ENCODE measurements at places on chromosomes 4 and X.
A peak's percentile ranks its signal among the peaks of the same experiment; 100 is the strongest.

GRCh38 chr4:138555584-138555983 lies 313.4 kb upstream of the SLC7A11 start:
- DNase-seq, result no peak

DNA sequence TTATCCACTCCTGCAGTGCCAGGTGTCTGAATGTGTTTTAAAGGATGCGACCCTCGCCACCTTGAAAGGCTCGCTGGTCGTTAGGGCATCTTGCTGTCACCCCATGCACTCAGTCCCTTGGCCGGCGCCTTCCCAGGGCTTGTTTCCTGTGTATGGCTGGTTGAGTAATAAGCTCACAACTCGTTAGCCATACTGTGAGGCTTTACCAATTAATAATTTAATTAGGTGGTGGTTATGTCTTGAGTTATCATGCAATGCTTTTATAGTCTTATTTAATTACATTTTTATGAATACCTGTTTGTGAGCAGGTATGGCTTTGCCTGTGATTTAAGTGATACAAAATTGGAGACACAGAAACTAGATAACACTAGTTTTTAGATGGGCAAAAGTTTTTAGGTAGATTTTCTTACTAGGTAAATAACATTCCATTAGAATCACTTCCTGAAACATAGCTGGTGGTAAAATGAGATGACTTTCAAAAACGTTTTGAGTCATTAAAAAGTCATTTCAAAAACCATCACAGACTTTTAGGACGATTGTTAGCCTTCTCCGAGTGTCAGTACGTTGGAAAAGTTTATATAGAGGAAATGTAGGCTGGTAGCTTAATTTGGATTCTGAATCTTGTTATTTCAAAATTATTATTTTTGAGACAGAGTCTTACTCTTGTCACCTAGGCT lies 18.2 kb downstream of the PTTG2 start:
- peak; percentile 21 for DNase-seq

DNA sequence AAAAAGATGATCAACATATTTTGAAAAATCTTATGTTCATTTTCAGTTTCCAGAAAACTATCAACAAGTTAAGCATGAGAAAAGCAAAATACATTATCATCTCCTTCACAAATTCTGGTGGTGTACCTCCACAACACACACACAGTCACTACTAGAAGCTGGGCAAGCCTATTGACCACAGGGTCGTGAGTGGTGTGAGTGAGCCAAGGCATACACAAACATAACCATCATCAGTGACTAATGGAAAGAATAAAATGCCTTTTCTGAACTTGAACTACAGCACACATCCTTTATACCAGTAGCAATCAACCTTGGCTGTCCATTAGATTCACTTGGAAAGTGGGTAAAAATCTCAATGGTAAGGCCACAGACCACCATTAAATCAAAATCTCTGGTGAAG lies 180.2 kb downstream of the FAM47B start:
- DNase-seq, result no peak

- no peak for DNase-seq
Observed at GRCh38 chr4:17324386-17324830, 187.5 kb downstream of the QDPR start.

All from stimulated activated CD8-positive, alpha-beta memory T cell treated with anti-CD3 and anti-CD28 coated beads, Interleukin-15, amount 100 ng/mL, for 48 hours (primary cell).